ENCODE measurements at places on chromosomes 7 and 10.

- DNase-seq: no peak
These were observed 53.1 kb downstream of the VPS41 start for GRCh38 chr7:38855867-38856266.

- no peak for DNase-seq
These were observed 74.2 kb downstream of the VOPP1 start for GRCh38 chr7:55498142-55498541.

GRCh38 chr10:44910602-44911001 lies 535 bp upstream of the TMEM72 start:
- no peak for DNase-seq

DNA sequence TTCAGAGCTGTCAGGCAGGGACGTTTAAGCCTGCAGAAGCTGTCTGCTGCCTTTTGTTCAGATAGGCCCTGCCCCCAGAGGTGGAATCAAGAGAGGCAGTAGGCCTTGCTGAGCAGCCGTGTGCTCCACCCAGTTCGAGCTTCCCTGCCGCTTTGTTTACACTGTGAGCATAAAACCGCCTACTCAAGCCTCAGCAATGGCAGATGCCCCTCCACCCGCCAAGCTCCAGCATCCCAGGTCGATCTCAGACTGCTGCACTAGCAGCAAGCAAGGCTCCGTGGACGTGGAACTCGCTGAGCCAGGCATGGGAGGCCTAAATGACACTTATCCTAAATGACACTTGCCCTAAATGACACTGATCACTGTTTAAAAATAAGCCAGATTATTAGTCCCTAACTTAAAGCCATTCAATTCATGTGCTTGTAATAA lies 6.8 kb upstream of the ASB15 start:
- DNase-seq: no peak

- no peak for DNase-seq
These were observed 424.1 kb upstream of the NPVF start for GRCh38 chr7:25652366-25652765.

DNA sequence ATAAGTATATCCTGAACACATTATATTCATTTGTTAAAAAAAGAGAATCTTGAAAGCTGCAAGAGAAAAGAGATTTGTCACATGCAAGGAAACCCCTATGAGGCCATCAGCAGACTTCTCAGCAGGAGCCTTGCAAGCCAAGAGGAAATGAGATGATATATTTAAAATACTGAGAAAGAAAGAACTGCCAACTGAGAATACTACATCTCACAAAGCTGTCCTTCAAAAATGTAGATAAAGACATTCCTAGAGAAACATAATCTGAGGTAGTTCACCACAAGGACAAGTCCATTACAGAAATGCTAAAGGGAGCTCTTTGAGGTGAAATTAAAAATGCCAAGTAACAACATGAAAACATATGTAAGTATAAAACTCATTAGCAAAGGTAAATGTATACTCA lies 224.4 kb upstream of the MBL2 start:
- no peak for DNase-seq

DNA sequence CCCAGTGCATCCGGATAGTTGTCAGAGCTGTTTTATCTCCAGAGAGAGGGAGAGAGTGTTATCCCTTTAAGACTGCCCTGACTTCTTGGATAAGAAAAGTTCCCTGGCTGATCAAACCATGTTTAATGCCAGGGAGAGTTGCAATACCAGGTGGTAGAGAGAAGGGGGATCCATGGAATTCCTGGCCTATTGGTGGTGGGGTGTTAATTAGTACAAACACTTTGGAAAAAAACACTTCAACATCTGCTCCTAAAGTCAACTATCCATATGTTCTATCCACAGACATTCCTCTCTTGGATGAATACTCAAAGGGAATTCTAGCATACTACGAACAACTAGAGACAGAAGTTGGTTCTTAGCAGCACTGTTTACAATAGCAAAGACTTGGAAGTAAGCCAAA lies 307.2 kb downstream of the TCERG1L start:
- no peak for DNase-seq

DNA sequence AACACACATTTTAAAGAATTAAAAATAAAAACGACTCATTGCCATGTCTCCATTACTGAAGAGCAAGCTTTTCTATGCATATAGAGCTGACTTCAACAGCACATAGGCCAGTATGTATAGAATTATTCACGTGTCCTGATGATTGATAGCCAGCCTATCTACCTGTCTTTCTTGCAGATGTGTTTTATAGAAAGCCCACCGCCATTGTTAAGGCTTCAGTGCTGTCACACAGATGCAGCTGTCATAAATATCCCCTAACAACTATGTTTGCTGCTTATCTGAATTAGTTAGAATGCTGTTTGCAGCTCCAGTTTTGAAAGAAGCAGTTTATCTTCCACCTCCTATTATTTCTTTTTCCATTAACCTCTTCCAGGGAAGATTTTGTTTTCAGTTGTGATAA lies 235.9 kb downstream of the SLC25A13 start:
- DNase-seq: no peak

GRCh38 chr10:44895280-44895679 lies 15.9 kb upstream of the TMEM72 start:
- DNase-seq: no peak

DNA sequence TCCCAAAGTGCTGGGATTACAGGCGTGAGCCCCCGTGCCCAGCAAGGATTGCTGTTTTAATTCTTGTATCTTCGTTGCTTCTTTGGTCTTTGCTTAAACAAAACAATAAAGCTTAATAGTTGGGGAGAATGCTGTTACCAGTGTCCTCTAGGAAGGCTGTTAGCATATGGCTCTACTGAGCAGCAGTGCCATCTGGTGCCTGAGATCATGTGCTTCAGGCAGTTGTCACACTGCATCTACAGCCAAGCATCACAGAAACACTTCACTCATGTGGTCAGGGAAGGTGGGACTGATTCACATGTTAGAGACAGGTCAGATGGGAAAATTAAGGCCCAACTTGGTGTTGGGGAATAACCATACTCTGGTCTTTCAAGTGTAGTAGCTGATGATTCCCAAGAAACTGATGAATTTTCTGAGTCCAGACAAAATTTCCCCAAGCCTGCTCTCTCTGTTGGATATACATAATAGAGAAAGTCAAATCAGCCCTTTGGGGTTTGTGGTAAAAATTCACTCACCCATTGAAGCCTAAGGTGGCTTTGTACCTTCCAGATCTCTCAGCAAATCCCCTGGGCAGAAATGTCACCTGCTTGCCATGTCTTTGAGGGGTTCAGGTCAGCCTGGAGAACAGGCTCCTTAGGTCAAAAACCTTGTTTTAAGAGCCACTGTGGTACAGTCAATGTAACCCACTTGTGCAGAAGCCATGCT lies 28.4 kb downstream of the UBE2D4 start:
- peak; percentile 32 for DNase-seq

DNA sequence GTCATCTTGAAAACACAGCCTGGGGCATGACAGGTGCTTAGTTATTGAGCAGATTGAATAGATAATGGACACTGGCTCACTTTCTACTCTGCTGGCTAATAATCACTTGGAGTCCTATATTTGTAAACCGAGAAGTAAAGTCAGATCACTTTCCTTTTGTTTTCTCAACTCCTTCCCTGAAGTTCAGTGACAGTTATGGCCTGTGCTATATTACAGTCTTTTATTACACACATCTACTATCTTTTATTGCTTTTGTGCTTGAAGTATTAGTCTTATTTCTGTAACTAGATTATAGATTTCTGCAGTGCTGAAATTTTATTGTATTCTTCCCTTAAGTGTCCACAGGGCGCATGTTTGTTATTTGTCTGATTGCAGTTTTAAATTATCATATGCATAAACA lies 136.4 kb upstream of the TAC1 start:
- no peak for DNase-seq

DNA sequence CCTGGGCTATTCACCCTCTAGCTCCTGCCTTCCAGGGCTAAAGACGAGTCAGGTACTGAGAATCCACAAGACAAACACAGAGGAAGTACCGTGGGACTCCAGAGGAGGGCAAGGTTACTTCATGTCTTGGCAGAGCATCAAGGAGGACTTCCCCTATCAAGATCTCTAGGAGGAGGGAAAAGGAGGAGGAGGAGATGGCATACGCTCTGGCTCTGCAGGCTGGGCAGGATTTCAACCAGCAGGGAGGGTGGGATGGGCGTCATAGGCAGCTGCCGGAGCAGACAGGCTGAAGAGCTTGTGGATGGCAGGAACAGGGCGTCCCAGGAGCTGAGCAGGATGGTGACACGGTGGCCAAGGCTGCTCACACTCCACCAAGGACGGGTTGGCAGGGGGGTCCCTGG lies 21.3 kb downstream of the MDH2 start:
- DNase-seq: peak; percentile 89

DNA sequence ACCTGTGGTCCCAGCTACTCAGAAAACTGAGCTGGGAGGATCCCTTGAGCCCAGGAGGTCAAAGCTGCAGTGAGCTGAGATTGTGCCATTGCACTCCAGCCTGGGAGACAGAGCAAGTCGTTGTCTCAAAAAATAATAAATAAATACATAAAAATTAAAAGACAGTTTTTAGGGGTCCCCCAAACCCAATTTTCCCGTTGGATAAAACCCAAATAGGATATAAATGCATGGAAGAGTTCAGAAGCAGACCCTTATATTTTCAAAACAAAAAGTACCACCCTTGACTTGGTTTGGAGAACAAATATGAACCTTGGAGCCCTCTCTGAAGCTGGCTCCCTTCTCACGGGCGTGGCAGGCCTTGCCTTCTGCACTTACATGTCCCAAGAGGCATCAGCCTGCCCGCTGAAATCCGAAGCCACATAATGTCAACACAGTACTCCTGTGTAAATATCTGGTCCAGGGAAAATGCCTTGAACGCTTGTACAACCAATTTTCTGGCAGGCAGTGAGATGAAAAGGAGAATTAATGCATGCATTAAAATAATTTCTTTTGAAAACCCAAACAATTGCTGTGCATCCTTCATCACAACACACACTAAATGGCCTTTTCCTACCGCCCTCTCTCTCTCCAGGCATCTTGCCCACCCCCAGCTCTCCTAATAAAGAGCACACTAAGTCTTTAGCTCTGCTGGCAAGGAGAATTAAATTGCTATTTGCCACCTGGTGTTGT lies 46.4 kb upstream of the PARD3 start:
- DNase-seq: peak; percentile 16

DNA sequence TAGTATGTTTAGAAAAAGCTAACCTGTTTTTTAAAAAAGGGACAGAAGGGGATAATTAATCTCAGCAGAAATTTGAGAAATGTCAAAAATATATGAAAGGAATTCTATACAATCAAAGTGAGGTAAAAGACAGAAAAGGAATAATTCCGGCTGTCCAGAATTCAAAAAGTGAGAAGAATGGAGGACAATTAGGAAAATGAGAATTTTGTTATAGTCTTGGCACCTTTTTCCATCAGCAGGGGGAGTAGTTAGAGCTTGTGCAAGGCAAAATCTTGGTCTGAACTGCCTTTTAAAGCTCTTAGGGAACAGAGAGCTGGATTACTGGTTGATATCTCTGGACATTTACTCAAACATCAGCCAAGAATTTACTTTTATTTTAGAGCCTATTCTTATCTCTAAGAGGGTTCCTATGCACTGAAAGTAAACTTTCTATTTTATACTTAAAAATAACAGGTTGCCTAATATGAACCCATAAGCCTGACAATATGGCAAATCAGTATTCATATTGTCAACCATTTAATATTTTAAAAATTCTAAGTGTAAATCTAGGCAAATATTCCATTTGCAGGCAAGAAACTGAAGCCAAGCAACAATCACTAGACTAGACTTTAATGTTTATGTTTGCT lies 185.6 kb downstream of the ANK3 start:
- DNase-seq: peak; percentile 22

DNA sequence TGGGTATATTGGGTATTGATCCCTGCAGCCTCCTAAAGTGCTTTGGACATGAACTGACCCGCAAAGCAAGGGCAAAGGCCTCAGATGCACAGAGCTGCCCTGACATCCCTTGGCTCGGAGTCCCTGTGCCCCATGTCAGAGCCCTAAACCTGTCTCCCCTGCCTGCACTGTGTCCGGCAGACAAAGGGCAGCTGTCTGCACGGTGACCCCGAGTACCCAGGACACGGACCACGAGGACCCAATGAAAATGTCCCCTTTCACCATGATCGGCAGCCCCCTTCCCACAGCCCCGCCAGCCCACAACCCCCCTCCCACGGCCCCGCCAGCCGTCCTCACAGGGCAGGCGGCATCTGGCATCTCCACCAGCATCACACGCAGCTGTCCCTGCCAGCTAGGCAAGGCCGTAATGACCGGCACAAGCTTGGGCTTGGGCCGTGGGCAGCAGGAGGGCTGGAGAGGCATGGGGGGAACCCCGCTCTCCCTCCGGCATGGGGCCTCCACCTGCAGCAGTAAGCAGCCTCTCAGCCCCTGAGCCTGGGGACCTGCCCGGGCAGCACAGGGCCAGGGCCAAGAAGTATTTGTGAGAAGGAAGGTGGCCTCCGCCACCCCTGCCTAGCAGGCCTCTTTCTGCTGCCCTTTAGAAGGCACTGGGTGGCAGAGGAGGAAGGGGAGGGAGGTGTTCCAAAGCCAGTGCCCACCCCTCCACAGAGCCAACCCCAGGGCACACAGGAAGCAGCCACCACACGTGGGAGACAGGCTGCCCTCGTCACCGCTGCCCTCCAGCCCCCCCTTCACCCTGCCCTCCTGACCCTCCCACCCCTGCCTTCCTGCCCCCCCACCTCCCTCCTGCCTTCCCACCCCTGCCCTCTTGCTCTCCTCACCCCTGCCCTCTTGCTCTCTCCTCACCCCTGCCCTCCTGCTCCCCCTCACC lies 10.1 kb downstream of the NUDT1 start:
- no peak for DNase-seq

DNA sequence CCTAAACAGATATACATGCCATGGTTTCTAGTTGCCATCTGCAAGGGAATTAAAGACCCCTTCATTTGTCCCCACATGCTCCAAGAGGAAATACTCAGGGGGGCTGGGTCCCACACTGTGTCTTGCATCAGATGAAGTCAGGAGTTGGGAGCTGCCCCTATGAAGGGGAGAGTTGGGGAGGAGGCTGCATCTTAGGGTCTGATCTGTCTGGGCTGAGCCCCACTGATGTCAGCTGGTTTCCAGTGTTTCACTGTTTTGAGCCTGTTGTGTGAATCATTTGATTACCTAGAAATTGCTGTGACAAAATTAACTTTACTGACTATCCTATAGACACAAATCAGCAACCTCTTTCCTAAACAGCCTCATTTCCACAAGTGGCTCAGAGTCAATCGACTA lies 4.9 kb upstream of the ADCY1 start:
- no peak for DNase-seq
